ENCODE measurements at places on chromosomes 1 and 21.

- no peak for DNase-seq
These were observed 130.8 kb downstream of the FAF1 start for GRCh38 chr1:50829014-50829958.

- no peak for DNase-seq
These were observed 13.5 kb upstream of the TINAGL1 start for GRCh38 chr1:31562707-31563360.

DNA sequence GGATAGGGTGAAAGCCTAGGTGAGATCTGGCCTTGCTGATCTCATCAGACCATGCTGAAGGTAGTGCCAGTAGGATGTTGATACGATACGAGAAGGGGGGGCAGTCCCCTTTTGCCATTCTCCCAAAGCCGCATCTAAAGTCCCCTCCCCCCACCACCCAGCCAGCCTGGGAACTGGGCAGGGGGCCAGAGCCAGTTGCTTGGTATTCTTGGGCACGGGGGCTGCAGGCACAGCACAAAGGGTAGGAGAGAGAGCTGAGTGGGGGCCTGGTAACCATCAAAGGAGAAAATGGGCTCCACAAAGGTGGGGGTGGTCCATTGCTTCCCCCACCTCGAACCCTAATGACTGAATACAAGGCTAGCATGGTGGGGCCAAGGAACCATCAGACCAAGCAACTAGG is 5.4 kb downstream of the PEA15 start:
- no peak for DNase-seq

DNA sequence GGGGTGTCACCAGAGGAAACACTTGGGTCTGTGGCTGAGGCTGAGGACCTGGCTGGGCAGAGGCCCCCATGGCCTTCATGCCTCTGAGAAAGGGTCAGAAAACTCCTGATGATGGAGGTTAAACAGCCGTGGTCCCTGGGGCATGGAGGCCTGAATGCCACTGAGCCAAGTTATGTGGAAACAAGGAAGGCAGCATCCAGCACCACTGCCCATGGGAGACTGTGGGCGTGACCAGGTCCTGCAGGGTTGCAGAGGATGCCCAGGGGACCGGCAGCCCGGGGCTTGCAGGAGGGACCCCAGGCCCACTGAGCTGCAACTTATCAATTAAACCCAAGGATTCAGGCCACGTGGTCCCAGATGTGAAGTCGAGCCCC is 18.9 kb upstream of the COL6A2 start:
- no peak for DNase-seq

- no peak for DNase-seq
These were observed 24.0 kb downstream of the NGF start for GRCh38 chr1:115314092-115314491.

DNA sequence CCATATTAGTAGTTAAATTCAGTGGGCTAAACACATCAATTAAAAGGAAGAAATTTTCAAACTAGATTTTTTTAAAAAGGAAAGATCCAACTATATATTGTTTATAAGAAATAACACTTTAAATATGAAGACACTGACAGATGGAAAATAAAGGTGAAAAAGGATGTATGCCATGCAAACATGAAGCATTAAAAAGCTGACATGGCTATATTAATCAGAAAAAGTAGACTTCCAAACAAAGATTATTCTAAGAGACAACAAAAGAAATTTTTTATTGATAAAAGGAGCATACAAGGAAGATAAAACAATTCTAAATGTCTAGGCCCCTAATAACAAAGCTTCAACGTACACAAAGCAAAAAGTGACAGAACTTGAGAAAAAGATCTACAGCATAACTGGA is 92.2 kb downstream of the ATF6 start:
- no peak for DNase-seq

DNA sequence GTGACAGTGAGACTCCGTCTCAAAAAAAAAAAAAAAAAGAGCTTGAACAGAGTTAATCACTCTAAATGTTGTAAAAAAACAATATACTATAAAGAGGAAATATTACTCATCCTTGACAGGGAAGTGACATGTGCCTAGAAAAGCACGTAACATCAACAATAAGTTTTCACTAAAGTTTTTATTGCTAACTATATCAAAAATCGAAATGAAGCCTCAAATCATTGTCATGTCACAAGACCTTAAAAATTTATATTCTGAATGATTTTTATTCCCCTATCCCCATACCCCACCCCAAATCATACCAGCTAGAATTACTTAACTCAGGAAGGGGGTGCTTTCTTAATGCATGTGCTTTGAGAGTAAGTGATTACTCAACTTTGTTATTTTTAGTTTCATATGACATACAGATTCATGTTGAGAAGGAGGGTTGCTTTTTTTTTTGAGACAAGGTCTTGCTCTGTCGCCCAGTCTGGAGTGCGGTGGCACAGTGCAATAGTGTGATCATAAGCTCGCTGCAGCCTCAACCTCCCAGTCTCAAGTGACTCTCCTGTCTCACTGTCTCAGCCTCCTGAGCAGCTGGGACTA is 53.6 kb upstream of the MUTYH start:
- DNase-seq: peak; percentile 5

- no peak for DNase-seq
These were observed 9.5 kb upstream of the TMEM61 start for GRCh38 chr1:54970901-54971300.

- no peak for DNase-seq
These were observed 154.0 kb downstream of the DHRS3 start for GRCh38 chr1:12464045-12464461.

DNA sequence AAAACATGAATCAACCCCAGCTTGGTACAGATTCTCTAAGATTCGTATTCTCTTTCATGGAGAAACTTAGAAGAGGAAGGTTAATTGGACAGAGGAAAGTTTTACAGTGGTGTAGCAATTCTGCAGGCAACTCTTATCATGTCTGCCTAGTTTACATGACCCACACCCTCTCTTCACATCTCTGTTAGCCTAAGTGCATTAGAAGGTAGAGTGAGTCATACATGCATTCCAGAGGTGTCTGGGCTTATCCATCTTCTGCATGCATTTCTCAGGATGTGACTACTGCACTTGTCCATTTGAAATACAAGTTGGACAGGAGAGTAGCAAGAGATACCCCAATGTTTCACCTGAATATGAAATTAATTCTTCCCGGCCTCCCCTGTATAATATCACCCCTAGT is 578.4 kb upstream of the NCAM2 start:
- DNase-seq: no peak

GRCh38 chr1:84996846-84997666 is at the start of gene MCOLN2:
Gene MCOLN2, minus strand, starts transcription at chr1:84997113. Its CDS starts 241 bp downstream, at chr1:84996872.
- peak; percentile 35 for DNase-seq

- DNase-seq: no peak
These were observed 35.6 kb downstream of the MSTO1 start for GRCh38 chr1:155645648-155646047.

- DNase-seq: no peak
These were observed 98.3 kb upstream of the CD55 start for GRCh38 chr1:207223162-207223561.

Measured in stimulated activated CD8-positive, alpha-beta memory T cell treated with anti-CD3 and anti-CD28 coated beads, Interleukin-4, amount 100 ng/mL, for 24 hours (primary cell).